T-helper 2 cell (primary cell): ENCODE measurements at places on chromosomes 3 and 15.
A peak's percentile ranks its signal among the peaks of the same experiment; 100 is the strongest.

- DNase-seq, result no peak
Measured at GRCh38 chr3:14561051-14561960, 21.2 kb upstream of the GRIP2 start.

GRCh38 chr15:67085818-67086636, 20.6 kb downstream of the SMAD3 start:
- peak; percentile 94 for DNase-seq

DNA sequence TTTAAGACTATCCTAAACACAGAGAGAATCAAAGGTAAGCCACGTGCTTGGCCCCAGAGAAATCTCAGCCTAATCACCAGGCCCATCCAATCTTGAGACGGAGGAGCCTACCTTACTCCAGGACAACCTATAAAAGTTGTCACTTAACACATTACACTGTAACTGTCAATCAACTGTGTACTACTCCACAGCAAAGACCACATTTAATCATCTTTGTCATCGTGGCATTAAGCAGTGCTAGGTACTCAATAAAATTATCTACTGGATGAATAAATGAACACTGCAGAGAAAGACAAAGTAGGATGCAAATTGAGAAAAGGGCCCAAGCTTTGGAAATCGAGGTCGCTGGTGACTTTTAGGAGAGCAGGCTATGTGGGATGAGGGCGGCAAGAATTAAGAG, 466.7 kb downstream of the SHQ1 start:
- DNase-seq, result no peak

DNA sequence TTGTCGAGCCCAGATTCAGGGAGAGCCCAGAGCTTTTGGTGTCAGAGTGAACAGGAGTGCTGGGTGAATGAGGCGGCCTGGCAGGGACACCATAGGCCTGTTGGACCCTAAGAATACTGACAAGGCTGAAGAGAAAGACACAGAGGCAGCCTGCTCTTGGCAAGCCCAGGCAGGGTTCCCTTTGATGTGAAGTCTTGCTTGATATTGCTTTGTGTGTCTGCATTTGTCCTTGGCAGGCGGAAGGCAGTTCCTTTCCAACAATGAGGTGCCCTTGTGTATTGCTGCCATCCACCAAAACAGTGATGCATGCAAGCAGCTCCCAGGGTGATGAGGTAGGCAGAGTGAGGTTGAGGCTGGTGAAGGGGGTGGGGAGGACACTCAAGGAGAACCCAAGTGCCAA, 152.7 kb upstream of the TSC22D2 start:
- no peak for DNase-seq

DNA sequence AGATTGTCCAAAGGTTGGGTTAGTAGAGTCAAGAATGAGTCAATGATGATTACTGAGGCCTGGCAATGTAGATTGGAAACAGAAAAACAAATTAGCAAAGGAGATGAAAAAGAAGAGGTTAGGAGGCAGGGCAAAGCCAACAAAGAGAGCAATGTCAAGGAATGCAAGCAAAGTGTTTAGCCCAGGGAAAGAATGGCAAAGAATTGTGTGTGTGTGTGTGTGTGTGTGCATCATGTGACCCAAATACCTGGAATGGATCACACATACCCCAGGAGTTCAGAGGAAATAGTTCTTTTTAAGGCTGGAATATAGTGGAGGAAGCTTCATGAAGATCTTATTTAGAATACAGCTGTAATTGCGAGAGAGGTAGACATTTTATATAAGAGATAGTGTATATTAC, 831.7 kb upstream of the ARPP21 start:
- no peak for DNase-seq

- no peak for DNase-seq
Measured at GRCh38 chr15:83955806-83956265, 279.7 kb upstream of the GOLGA6L4 start.

DNA sequence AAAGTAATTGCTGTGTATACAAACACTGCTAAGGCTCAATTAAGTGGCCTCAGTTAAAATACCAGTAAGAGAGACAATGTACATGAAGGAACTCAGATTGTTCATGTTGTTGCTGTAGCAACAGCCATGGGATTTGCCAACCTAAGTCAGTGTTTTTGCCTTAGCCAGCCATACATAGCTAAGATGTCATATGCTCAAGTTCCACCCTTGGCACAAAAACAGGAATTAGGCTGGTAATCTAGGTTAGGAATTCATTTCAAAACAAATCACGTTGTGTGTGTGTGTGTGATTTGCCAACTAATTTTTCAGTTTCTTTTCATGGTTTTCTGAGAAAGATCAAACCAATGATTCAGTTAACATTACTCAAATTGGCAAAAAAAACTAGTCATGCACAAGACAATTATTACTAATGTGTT, 143.7 kb upstream of the KCNMB2 start:
- no peak for DNase-seq

GRCh38 chr3:278300-279064, 81.9 kb downstream of the CHL1 start:
- no peak for DNase-seq

GRCh38 chr3:172647823-172648222, 63.0 kb downstream of the NCEH1 start:
- no peak for DNase-seq

- DNase-seq, result no peak
Measured at GRCh38 chr3:171353423-171353822, 106.8 kb downstream of the TNIK start.

GRCh38 chr3:8839607-8840325, 70.4 kb upstream of the OXTR start:
- DNase-seq, result no peak

GRCh38 chr3:78734048-78734637, 1033.7 kb downstream of the ROBO1 start:
- no peak for DNase-seq

DNA sequence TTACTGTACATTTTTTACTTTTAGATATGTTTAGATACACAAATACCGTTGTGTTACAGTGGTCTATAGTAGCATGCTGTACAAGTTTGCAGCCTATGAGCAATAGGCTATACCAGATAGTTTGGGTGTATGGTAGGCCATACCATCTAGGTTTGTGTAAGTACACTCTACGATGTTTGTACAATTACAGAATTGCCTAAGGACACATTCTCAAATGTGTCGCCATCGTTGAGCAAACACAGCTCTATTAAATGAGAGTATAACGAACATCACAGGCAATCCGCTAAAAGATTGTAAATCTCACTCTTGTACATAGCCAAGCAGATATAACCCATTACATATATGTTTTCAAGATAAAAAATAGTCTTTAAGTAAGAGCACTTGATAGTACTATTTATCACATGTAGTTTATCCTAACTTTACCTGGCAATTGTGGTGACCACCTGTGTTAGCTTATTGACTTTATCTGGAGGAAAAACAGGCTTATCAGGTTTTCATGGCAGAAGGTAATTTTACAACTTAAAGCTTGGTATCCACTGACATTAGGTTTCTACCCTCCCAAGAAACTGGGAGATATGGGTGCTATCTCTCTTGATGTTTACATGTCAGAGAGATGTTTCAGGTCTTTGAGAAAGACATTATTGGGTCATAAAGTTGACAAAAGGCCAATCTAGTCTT, 898.7 kb downstream of the NSUN3 start:
- no peak for DNase-seq

- DNase-seq, result no peak
Measured at GRCh38 chr15:25431836-25432561, 6.8 kb downstream of the UBE3A start.

- DNase-seq, result no peak
Measured at GRCh38 chr15:65512189-65512588, 5.3 kb downstream of the DPP8 start.

- DNase-seq, result no peak
Measured at GRCh38 chr15:67190813-67191212, 63.6 kb downstream of the AAGAB start.

GRCh38 chr15:53841651-53842050, 82.2 kb upstream of the WDR72 start:
- no peak for DNase-seq

GRCh38 chr15:51736069-51736468, 1.4 kb downstream of the LYSMD2 start:
- peak; percentile 42 for DNase-seq

- no peak for DNase-seq
Measured at GRCh38 chr3:123817413-123817812, 66.7 kb downstream of the MYLK start.

DNA sequence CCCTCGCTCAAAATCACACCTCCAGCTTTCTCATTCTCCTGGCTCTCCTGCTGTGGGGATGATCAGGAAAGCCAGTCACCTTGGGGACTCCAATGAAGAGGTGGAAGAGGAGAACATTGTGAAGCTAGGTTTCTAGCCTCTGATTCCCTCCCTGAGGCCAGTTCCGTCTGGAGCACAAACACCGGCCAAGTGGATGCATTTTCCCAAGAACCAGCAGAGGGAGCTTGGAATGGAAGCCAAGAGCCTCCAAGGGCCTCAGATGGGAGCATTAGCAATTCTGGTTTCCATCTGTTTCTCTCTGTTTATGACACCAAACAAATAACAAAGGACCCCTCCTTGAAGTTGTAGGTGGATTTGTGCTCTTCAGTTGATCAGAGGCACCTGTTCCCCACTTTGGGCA, 40.6 kb upstream of the NMNAT3 start:
- DNase-seq, result no peak

DNA sequence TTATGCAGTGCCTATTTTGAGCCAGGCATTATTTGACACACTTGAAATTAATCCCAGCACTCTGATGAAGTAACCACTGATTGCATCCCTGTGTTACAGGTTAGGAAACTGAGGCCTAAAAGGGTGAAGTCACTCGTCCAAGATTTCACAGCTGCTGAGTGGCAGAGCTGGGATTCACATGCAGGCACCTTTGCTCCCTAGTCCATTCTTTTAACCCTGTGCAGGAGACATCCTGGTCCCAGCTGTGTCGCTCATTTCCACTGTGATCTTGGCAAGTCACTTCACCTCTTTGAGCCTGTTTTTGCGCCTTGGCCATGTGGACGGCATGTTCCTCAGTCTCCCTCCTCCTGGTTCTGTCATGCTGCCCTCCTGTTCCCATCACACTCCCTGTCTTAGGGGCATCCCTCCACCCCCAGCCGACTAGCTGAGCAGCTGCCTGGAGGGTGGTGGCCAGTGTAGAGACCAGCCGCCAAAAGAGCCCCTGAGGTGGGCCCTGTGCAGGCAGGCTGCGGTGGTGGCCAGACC, 70.6 kb downstream of the SMAD6 start:
- no peak for DNase-seq

DNA sequence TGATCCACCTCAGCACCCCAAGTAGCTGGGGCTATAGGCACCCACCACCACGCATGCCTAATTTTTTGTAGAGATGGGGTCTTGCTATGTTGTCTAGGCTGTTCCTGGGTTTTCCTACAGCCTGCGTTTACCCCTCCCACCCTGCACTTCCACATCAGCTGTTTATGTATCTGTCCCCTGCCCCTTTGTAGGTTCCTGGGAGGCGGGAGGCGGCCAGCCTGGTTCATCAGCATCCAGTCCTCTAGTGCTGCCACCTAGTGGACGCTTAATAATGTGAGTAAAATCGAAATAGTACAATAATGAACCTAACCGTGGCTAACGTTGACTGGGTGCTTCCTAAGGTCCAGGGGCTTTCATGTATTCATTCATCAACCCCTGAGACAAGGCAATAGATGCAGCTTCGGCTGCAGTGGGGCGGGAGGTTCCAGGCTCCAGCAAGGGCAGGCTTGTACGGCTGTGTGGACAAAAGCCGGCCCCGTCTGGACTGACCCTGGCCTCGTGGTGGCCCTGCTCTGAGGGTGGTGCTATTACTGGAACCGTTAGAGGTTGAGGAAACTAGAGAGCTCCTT, 1.2 kb upstream of the LCTL start:
- peak; percentile 9 for DNase-seq

DNA sequence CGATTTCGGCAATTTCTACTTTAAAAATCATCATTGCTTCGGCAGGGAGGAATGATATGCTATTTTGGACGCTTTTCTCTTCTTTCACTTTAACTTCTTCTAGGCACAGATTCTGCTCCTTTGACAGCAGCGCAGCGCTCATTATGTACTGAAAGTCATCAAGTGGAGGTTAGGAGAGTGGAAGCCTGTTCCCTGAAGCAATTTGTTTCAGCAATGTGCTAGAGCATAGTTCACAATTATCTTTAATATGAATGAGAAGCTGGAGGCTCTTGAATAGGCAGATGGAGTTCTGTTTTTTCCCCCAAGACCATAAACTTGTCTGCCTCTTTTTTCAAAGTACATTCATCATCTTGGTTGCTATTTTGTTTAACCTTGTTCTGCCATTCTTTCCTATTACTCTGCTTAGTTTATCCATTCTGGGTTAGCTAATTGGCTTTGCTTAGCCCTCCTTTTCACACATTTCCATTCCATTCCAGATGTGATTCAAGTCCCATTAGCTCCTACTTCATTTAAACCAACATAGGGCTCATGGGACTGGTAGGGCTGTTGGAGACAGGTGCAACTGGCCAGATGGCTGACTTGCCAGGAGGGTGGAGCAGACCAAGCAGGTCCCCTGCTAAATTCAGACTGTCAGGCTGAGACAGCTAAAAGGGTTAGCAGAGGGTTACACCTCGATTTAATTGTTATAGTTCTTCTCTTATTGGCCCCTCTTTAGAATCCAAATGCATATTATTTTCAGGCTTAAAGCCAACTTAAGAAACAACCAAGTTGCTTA, 534.7 kb upstream of the CBLB start:
- no peak for DNase-seq

GRCh38 chr3:174303907-174304560, 555.1 kb upstream of the NAALADL2 start:
- no peak for DNase-seq

DNA sequence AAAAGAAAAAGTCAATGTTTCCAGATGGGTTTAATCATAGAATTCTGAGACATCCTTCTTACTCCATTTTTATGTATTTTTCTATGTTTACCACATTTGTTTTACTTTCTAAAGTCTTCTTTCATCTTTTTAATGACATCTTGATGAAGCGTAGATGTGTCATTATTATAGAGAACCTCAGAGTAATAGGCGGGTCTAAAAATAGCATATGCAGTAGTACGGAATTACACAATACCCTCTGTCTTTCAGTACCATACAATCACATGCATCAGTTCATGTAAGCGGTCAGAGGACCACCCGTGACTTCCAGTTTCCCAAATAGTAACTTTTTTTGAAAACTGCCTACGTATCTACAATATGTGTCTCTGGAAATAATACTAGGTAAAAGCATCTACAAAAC, 224.0 kb downstream of the PLOD2 start:
- DNase-seq, result no peak

- no peak for DNase-seq
Measured at GRCh38 chr3:76656531-76657070, 383.3 kb upstream of the ROBO2 start.

- no peak for DNase-seq
Measured at GRCh38 chr3:155363690-155364070, 70.2 kb upstream of the STRIT1 start.

GRCh38 chr15:50145451-50145872, 26.4 kb upstream of the ATP8B4 start:
- DNase-seq, result peak; percentile 39

GRCh38 chr3:45929042-45929679, 14.1 kb upstream of the CXCR6 start:
- peak; percentile 48 for DNase-seq

- no peak for DNase-seq
Measured at GRCh38 chr15:98684995-98685525, 36.7 kb downstream of the IGF1R start.
